Spinal cord (tissue), 10 donors: ENCODE measurements at places on chromosomes 16 and 17. TPM values are rescaled to one million over a fixed set of nuclear protein-coding genes. Genes with fewer than 3 reads are reported as not detected.
A peak's percentile ranks its signal among the peaks of the same experiment; 100 is the strongest.

Gene SPATA32
- total RNA-seq, result 0.20 TPM

DNA sequence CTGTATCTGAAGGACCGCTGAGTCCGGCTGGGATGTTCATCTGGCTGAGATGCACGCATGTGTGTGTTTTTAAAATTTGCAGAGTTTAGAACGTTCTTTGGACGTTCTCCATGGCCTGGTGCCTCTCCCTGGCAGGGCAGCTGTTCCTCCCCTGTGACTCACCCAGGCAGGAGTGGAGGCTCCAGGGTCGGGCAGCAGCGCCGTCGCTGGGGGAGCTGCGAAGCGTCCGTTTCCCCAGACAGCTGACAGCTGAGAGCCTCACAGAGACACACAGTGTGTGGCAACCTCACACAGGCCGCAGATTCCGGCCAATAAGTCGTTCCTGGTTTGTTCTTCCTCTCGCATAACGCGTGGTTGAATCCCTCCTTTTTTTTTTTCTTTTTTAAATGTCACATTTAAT is 80.6 kb downstream of the OR1D5 start:
- no peak overlapping the region for H3K4me3 ChIP-seq
- H3K36me3 ChIP-seq, result peaks cover 10% of the 10 kb centered on the region
- peak; percentile 49 for DNase-seq
- no peak overlapping the region for H3K27ac ChIP-seq
- no peaks in the 10 kb centered on the region for H3K27me3 ChIP-seq
- H3K4me1 ChIP-seq, result peaks cover 7% of the 10 kb centered on the region

DNA sequence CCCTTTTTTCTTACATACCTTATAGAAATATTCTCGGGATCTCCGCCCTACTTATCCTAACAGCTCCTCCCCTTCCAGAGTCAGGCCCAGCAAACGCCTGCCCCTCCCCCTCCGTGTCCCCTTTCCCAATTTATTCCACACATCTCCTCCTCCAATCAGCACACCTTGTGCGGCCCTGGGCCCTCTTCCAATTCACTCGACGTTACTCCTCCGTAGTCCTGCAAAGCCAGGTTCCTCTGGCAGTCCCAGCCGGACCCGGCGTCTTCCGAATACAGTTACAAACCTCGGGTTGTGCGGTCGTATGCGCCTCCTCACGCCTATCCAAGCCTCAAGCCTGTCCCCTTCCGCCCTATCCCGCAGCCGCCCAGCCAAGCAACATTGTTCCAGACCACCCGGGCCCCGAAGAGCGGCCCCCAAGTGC is 677 bp downstream of the CBX1 start:
- peak overlapping the region; percentile 80 for H3K4me3 ChIP-seq
- H3K36me3 ChIP-seq, result peaks cover 12% of the 10 kb centered on the region
- H3K27ac ChIP-seq, result peak overlapping the region; percentile 93

DNA sequence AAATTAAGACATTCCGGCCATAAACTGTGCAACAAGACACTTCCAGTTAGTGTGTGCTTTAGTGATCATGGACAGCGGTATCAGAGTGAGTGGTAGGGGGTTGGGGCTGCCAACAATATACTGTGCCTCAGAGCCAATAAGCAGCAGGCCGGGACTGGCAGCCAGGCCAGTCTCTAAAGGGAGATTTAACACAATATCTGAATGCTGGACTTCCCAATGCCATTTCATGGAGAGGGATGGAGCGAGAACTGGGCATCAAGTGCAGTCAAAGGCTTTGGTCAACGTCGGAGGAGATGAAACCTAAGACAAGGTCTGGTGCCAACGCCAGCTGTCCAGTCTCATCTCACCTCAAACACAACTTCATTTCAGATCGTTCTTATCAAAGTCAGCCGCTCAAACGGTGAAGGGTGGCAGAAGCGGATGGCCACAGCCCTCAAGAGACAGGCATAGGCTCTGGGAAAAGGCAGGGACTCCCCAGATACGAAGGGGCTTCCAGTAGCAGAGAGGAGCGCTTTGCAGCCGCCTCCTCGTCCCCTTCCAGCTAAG is 935 bp downstream of the USP32 start:
- no peaks in the 10 kb centered on the region for H3K36me3 ChIP-seq
- H3K27ac ChIP-seq, result peak overlapping the region; percentile 97
- no peaks in the 10 kb centered on the region for H3K27me3 ChIP-seq
- peak overlapping the region; percentile 93 for H3K4me3 ChIP-seq

DNA sequence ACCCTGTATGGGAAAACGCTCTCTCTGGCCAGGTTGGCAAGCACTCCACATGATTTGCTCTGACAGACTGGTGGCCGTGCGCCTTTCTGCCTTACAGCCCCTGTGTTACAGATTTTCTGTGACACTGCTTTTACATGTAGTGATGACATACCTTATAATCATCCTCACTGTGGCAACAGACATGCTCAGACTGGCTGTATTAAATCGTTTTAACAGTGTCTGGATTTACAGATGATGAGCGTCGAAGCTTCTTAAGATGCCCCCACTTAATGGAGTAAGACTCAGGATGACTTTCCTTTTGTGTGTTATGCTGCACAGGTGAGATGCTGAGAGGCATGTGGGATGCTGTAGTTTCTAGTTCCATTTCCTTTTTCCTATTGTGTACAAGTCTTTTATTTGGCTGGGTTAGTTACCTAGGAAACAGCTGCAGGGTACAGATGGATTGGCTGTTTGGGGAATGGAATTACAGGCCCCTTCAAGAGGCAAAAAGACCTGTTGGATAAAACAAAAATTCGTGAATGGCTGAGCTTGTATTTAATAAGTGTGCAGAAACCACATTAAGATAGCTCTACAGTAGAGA is 20.9 kb upstream of the VWA3A start:
- peaks cover 2% of the 10 kb centered on the region for H3K36me3 ChIP-seq
- H3K27me3 ChIP-seq, result no peaks in the 10 kb centered on the region
- H3K4me3 ChIP-seq, result no peak overlapping the region
- no peak for DNase-seq
- no peaks in the 10 kb centered on the region for H3K4me1 ChIP-seq

GRCh38 chr17:59437791-59438281 is 106.4 kb downstream of the YPEL2 start:
- no peak overlapping the region for H3K27ac ChIP-seq
- H3K4me3 ChIP-seq, result no peak overlapping the region
- no peak for DNase-seq
- H3K27me3 ChIP-seq, result no peaks in the 10 kb centered on the region
- peaks cover 11% of the 10 kb centered on the region for H3K4me1 ChIP-seq

GRCh38 chr17:65261682-65262636 is 124.8 kb downstream of the RGS9 start:
- H3K27ac ChIP-seq, result peak overlapping the region; percentile 19
- H3K4me3 ChIP-seq, result no peak overlapping the region
- no peak for DNase-seq
- peaks cover 6% of the 10 kb centered on the region for H3K4me1 ChIP-seq
- no peaks in the 10 kb centered on the region for H3K36me3 ChIP-seq

Gene ABCC11
- 0.30 TPM for total RNA-seq

Gene ZSCAN10
- total RNA-seq, result not detected

Gene CD300LB
- not detected for total RNA-seq

Gene SSTR5
- total RNA-seq, result 0.88 TPM

GRCh38 chr16:68529931-68530701 is 9.0 kb upstream of the ZFP90 start:
- H3K27ac ChIP-seq, result peak overlapping the region; percentile 35
- peak overlapping the region; percentile 74 for H3K4me3 ChIP-seq
- H3K4me1 ChIP-seq, result peaks cover 23% of the 10 kb centered on the region
- peaks cover 5% of the 10 kb centered on the region for H3K36me3 ChIP-seq
- DNase-seq, result peak; percentile 88
- H3K27me3 ChIP-seq, result no peaks in the 10 kb centered on the region

DNA sequence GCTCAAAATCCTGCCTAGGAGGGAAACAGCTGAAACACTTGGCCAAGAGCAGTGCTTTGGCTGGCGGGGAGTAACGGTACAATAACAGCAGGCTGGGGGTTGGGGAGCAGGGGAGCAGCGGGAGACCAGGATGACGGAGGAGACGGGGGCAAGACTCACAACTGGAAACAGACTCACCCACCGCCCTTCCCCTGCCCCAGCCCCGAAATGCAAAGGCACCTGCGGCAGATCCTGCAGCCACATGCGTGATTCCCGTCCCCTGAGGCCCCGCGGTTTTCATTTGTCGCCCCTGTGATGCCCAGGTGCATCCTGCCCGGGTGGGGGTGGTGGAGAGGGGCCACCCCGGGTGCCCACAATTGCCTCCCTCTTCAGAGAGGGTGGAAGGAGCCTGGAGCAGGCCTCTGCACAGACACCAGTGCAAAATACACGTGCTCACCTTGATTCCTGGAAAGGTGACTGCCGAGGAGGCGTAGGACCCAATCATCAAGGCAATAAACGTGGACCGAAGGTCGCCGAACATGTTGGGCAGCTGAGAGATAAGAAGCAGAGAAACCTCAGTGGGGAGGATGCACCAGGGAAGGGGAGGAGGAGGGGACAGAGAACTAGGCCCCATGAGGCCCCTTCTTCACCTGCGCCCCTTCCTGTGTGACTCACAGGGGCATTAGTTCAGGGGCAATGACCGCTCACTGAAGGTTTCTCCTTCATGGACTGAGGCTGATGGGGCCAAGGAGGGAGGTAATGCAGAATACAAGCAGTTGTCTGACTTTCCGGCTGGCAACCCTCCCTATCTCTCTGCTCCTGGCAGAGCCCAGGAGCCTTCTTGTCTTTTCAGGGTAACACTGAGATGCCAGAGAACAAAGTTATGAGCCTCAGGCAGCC is 30.4 kb upstream of the PITPNA start:
- peaks cover 3% of the 10 kb centered on the region for H3K4me1 ChIP-seq
- H3K27ac ChIP-seq, result no peak overlapping the region
- DNase-seq, result no peak
- no peak overlapping the region for H3K4me3 ChIP-seq
- peaks cover 56% of the 10 kb centered on the region for H3K36me3 ChIP-seq
- no peaks in the 10 kb centered on the region for H3K27me3 ChIP-seq

Gene ACSM3
- total RNA-seq, result 3.4 TPM

- H3K4me3 ChIP-seq, result no peak overlapping the region
- no peaks in the 10 kb centered on the region for H3K36me3 ChIP-seq
- H3K27me3 ChIP-seq, result no peaks in the 10 kb centered on the region
- H3K27ac ChIP-seq, result no peak overlapping the region
- DNase-seq, result no peak
Measured at GRCh38 chr16:12586701-12587100, 217.0 kb downstream of the CPPED1 start.

GRCh38 chr17:4369557-4370230 is 3.2 kb upstream of the UBE2G1 start:
- H3K4me1 ChIP-seq, result peaks cover 11% of the 10 kb centered on the region
- no peak overlapping the region for H3K27ac ChIP-seq
- DNase-seq, result no peak
- no peaks in the 10 kb centered on the region for H3K27me3 ChIP-seq
- H3K4me3 ChIP-seq, result no peak overlapping the region

GRCh38 chr17:45251931-45252330 is 10.0 kb downstream of the SPATA32 start:
- no peak overlapping the region for H3K4me3 ChIP-seq
- peaks cover 3% of the 10 kb centered on the region for H3K36me3 ChIP-seq
- H3K27me3 ChIP-seq, result peaks cover 18% of the 10 kb centered on the region
- peaks cover 17% of the 10 kb centered on the region for H3K4me1 ChIP-seq
- DNase-seq, result no peak
- no peak overlapping the region for H3K27ac ChIP-seq

GRCh38 chr17:63437287-63438091 is 8.6 kb downstream of the CYB561 start:
- peak; percentile 37 for DNase-seq
- peaks cover 61% of the 10 kb centered on the region for H3K4me1 ChIP-seq
- H3K36me3 ChIP-seq, result peaks cover 60% of the 10 kb centered on the region
- H3K27ac ChIP-seq, result no peak overlapping the region
- H3K4me3 ChIP-seq, result no peak overlapping the region

DNA sequence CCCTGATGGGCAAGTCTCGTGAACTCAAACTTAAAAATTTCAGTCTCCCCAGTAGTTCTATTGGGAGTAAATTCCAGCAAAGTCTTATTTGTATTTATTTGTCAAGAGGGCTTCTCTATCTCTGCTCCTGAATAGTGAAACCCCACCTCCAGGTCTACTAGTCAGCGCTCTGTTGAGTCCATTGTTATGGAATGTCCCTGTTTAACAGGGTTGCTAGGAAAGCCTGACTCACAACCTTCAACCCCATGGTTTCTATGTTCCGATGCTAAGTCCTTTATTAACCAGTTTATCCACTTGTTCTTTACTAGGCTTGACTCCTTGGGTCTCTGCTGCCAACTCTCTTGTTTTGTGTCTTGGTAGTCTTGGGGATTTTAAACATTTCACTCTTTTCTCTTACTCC is 250.7 kb upstream of the MYOCD start:
- no peaks in the 10 kb centered on the region for H3K36me3 ChIP-seq
- H3K27ac ChIP-seq, result no peak overlapping the region
- H3K4me3 ChIP-seq, result no peak overlapping the region
- no peak for DNase-seq
- no peaks in the 10 kb centered on the region for H3K27me3 ChIP-seq
- H3K4me1 ChIP-seq, result no peaks in the 10 kb centered on the region

DNA sequence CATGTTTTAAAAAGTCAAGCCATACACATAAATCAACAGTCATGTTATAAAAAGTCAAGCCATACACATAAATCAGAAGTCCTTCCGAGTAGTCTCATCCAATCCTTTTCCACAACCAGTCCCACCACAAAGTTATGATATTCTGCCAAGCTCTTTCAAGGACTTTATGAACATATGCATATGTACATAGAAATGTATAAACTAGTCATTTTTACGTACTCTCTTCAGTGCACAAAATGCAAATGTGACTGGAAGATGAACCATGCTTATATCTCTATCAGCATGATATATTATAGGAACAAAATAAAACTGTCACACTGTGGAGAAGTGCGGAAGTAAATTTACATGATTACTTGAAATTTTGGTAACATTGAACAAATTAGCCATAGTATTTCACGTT is 200.9 kb downstream of the CNTNAP4 start:
- H3K27ac ChIP-seq, result no peak overlapping the region
- H3K4me1 ChIP-seq, result no peaks in the 10 kb centered on the region
- no peak overlapping the region for H3K4me3 ChIP-seq
- no peak for DNase-seq
- H3K36me3 ChIP-seq, result no peaks in the 10 kb centered on the region
- H3K27me3 ChIP-seq, result no peaks in the 10 kb centered on the region

DNA sequence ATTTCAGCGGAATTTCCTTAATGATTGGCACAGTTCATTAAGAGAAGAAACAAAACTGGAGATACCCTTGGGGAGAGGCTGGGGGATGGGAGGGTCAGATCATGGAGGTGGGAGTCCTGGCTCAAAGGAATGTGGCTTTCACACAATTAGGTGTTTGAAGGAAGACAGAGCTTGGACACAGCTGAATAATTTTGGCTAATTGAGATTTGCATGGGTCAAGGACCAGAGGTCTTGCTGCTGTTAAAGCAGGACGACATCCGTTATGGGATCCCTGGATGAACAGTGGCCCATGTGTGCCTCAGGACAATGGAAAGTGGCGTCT is 160.3 kb downstream of the HS3ST3B1 start:
- H3K4me1 ChIP-seq, result no peaks in the 10 kb centered on the region
- no peak overlapping the region for H3K27ac ChIP-seq
- H3K4me3 ChIP-seq, result no peak overlapping the region
- no peaks in the 10 kb centered on the region for H3K36me3 ChIP-seq
- no peak for DNase-seq

Gene GNG13
- not detected for total RNA-seq

DNA sequence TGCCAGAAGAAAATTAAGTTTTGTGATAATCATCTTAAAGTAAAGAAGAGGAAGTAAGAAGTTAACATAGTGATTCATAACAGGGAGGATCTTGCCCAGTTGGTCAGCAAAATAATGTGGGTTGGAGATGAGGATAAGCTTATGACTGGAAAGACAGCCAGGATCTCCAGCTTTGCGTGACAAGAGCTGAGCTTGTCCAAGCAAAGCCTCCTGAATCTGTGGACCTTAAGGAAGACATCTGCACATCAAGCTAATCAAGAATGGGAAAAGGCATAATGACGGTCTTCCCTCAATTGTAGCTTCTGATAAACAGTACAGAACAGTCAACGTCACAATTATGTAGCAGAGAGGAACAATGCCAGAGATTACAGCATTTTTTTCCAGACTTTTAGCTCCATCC is 744.7 kb upstream of the GOT2 start:
- H3K4me1 ChIP-seq, result no peaks in the 10 kb centered on the region
- no peaks in the 10 kb centered on the region for H3K36me3 ChIP-seq
- no peak overlapping the region for H3K4me3 ChIP-seq
- no peaks in the 10 kb centered on the region for H3K27me3 ChIP-seq
